Fibroblast of skin of left biceps (primary cell): ENCODE measurements at places on chromosomes 2 and 18.
A peak's percentile ranks its signal among the peaks of the same experiment; 100 is the strongest.

DNA sequence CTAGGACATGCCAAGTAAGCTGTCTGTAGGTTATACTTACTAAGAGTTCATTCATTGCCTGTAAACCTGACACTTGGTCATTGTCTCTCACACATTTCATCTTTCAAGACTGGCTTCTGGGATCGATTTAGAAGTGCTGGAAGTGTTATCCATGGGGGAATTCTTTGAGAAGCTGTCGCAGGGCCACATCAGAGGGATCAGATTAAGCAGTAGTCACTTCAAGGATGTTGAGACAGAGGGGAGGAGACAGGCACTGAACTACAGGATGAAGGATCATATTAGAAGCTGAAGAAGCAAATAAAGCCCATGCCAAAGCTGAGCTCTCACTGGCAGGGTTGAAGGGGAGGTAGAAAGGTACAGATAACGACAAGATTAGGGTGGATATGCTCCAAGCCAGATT, 49.0 kb downstream of the CDK15 start:
- no peak for DNase-seq

DNA sequence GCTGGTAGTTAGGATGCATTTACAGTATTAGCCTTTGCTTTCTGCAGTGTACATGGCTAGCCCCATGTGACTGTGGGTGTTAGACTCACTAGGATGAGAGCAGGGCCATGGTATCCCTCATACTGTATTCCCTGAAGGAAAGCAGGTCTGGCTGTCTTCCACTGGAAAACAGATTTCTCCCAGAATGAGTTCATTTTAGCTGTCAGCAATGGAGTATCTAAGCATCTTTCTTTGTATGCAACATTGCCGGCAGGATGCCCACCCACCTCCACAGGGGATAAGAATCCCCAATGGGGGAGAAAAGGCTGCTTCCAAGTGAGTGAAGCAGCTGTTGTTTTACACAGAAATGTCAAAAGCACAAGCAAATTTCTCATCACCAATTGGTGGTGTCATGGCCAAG, 142.7 kb upstream of the KLHL14 start:
- peak; percentile 11 for DNase-seq

- DNase-seq, result no peak
Measured at GRCh38 chr2:176483901-176484568, 214.8 kb downstream of the MTX2 start.

DNA sequence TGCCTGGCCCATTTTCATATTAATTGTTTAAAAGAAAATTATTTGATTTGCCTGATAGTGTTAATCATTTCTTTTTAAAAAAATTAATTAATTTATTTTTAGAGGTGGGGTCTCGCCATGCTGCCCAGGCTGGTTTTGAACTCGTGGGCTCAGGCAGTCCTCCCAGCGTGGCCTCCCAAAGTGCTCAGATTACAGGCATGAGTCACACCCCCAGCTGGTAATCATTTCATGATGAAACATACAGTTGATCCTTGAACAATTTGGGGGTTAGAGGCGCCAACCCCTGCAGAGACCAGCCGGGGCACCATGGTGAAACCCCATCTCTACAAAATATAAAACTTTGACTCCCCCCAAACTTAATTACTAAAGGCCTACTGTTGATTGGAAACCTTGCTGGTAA, 7.9 kb downstream of the GPN1 start:
- DNase-seq, result no peak

DNA sequence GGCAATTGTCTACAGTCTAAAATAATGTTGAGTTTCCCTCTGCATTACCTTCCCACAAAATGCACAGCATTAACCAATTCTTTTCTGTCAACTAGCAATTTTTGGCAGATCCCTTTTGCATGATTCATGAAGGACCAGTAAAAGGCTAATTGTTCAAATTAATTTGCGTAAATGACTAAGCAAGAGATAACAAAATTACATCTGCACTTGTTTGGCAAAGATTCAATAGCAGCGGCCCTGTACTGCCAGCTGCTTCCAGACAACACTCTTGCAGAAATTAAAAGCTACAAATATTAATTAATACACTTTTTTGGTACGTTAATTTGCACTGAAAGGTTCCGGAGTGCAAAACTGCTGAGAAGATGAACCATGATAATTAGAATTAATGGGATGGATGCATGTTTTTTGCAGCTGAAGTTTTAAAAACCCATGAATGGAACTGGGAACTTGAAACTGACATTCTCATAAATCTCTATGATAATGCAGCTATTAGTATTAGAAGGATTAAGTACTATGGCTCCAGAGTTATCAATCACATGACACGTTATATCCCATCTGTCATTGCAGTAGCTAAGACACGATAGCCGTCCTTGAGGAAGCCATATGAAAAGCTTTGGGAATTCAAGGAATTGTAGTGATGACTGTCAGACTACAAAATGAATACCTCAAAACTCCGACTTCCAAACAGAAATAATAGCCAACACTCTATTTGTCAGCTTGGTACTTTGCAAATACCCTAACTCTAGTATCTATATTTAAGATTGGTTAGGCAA, 1268.3 kb upstream of the ACVR2A start:
- DNase-seq, result no peak

- DNase-seq, result no peak
Measured at GRCh38 chr2:16257322-16258028, 317.1 kb downstream of the MYCN start.

GRCh38 chr2:220441404-220441803, 814.0 kb downstream of the SLC4A3 start:
- no peak for DNase-seq
